ENCODE measurements at places on chromosomes 6 and 20.

DNA sequence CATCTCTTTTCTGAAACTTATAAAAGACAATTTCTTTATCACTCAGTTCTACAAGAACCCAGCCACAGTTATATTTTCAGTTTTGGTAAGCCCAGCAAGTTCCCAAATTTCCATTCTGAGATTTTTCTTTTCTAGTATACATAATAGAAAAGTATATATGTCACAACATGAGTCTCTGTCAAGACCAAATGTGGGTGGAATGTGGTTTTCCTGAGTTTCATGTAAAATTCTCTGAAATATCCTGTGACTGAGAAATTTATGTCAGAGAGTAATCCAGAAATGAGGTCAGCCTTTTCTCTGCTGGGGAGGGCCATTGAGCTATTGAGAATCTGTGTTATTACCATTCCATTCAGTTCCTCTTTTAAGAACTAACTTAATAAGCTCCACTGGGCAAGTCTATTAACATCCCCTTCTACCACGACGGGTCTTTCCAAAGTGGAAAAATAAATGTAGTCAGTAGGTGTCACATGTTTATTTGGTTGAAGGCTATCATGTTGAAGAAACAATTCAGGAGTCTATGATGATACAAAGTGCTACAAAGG, 100.7 kb upstream of the HMGN3 start:
- DNase-seq, result no peak

DNA sequence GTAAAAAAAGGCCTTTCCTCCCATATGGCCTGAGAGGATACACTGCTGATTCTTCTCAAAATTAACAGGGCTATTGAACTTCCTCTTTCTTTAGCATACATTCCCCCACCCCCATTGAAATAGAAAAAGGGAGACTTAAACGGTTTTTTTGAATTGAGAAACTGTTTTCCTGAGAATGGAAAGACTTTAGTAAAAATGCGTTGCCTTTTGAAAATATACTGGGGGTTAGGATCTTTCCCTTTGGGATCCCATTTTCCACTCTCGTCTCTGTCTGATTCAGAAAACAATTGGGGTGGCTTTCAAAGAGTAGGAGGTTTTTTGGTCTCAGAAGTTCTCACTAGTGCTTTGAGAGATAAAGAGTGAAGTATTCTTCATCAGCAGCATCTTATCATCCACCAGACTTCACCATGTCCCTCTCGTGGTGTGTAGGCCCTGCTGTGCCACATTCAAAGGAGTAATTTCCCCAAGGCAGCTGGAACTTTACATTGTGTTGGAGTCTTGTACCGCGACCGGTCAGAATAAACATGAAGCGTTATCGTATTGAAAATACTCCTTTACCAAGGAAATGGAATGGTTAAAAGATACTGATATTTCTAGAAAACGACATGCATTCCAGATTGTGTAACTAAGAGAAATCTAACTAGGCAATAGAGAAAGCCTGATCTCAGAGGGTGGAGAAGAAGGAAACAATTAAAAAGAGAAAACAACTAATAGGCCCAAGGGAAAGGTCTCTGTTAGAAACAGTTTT, 10.6 kb downstream of the MYB start:
- no peak for DNase-seq

GRCh38 chr6:34020807-34021553, 124.9 kb downstream of the GRM4 start:
- DNase-seq, result no peak

DNA sequence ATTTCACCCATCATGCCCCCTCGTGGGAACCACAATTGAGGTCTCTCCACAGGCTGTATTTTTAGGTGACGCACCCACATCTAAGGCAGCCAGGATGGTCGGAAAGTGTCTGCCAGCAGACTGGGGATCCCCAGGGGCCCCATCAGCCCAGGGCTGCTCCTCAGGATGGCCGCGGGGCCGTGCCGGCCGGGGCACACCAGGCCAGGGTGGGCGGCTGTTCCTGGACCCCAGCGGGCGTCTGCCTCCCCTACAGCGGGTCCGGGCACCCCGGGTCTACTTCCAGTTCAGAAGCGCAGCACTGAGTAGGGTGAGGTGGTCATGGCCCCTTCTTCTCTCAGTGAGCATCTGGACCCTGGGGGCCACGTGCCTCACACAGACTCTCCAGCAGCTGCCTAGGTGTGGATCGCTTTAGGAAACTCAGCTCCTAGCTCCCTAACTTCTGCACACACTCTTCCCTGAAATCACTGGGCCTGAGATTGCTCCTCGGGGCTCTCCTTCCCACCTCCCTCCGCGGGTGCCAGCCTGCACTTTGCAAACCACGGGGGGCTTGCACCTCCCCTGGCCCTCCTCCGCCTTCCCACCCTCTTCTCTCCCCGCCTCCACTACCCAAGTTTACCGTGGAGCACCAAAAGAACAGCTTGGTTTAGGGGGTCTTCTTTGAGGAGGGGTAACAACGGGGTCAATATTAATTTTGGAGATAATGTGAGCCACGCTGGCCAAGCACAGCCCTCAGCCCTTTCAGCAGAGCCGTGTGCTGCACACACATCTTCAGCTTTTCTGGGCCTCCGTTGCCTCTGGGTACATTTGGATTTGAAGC, 14.2 kb upstream of the FOXC1 start:
- DNase-seq, result no peak

GRCh38 chr20:34155836-34156235, 43.8 kb upstream of the EIF2S2 start:
- no peak for DNase-seq

- no peak for DNase-seq
These were observed 67.5 kb upstream of the GTSF1L start for GRCh38 chr20:43794326-43794725.

DNA sequence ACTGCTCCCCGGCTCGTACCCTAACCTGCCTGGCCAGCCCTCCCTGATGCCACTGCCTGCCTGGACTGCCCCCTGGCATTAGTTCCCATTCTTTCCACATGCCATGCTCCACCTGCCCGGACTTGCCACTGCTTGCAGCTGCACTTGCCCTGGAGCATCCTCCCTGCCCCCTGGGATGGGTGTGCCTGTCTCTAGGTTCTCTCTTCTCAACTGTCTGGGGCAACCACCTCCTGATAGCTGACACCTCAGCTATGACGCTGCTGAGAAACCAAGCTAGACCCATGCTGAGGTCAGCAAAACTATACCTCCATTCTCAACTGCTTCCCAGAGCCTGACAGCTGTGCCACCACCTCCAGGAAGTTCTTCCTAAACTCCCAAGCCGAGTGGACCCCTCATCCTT, 72.1 kb downstream of the PERP start:
- DNase-seq, result no peak

- no peak for DNase-seq
These were observed 217.8 kb downstream of the AKAP7 start for GRCh38 chr6:131353106-131353505.

- DNase-seq, result no peak
These were observed 289.9 kb downstream of the CD109 start for GRCh38 chr6:73985891-73986290.
